ENCODE measurements at places on chromosomes 16 and 17.
A peak's percentile ranks its signal among the peaks of the same experiment; 100 is the strongest.

- DNase-seq: peak; percentile 69
These were observed at the start of gene MYOCD for GRCh38 chr17:12665263-12666210. Gene MYOCD (plus strand): TSS chr17:12665890. CDS start chr17:12666189, 299 bp downstream.

- no peak for DNase-seq
These were observed at the start of gene ITGAL for GRCh38 chr16:30472328-30472942. Gene ITGAL (plus strand): TSS chr16:30472742. CDS start chr16:30472838, 96 bp downstream.

GRCh38 chr17:40597156-40597555, 31.9 kb upstream of the CCR7 start:
- no peak for DNase-seq

GRCh38 chr17:77480199-77480508, 339.4 kb downstream of the SEC14L1 start:
- no peak for DNase-seq

Measured in EL (cell line).